ENCODE measurements at places on chromosomes 3 and 15.

DNA sequence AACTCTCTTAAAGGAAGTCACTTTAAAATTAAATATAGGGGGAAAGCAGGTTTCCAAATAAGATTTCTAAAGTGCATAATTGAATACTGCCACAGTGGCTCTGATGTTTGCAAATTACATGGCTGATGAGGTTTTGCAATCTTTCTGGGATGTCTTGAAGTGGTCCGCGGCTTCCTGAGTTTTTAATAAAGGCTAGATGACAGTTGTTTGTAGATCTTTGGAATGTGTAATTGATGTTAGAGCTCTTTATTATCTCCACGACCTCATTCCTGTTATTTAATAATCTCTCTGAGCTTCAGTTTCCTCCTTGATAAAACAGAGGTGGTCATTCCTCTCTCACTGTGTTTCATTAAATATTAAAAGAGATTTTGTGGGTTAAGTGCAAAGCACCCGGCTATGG is 27.0 kb upstream of the CEMIP start:
- no peak for DNase-seq

DNA sequence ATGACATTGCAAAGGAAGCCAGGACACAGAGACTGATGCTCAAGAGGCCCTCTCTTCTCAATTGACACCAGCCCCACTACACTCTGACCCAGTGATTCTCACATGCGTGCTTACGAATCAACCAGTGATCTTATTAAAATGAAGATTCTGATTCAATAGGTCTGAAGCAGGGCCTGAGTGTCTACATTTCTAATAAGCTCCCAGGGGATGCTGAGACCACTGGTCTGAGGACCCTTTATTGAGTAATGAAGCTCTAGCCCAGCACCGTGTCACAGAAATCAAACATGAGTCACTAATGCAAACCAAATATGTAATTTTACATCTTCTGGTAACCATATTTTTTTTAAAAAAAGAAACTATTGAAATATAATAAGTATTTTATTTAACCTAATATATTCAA is 689.1 kb upstream of the LMCD1 start:
- no peak for DNase-seq

DNA sequence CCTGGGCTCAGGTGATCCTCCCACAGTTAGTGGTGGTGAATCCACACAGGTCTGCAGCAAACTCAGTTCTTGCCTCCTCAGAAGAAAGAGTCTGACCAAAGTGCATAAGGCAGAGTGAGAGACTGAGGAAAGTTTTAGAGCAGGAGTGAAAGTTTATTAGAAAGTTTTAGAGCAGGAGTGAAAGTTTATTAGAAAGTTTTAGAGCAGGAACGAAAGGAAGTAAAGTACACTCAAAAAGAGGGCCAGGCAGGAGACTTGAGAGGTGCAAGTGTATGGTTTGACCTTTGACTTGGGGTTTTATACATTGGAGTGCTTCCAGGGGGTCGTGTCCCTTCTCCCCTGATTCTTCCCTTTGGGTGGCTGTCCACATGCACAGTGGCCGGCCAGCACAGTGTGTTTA is 84.2 kb downstream of the LSM3 start:
- DNase-seq, result no peak

DNA sequence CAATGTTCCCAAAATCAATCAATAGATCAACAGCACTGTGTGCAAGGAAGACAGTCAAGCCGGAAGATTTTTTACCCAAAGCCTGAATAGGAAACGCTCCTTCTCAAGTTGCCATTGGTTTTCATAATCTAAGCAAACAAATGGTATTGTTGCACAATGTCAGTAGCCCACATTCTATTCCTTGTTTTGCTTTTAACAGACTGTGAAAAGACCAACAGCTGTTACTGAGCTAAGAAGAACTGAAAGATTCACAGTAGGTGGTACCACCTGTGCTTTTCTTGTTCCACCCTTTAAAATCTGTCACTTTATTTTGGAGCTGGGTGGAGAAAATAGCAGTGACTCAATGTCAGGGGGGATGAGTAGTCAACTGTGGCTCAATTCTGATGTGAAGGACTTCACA is 357.5 kb upstream of the CADM2 start:
- DNase-seq, result no peak

Measured in stimulated activated CD4-positive, alpha-beta T cell treated with anti-CD3 and anti-CD28 coated beads, Interleukin-12 subunit alpha, Interleukin-12 subunit beta, amount 100 ng/mL, for 48 hours (primary cell).